ENCODE measurements at places on chromosomes 1 and 21. TPM values are rescaled to one million over a fixed set of nuclear protein-coding genes. Genes with fewer than 3 reads are reported as not detected.

OLIG2 gene
- not detected for total RNA-seq

CRP gene
- not detected for total RNA-seq

- no peak for DNase-seq
Observed at GRCh38 chr1:16478091-16478490, 36.0 kb downstream of the RNU1-1 start.

CHD5 gene
- 0.45 TPM for total RNA-seq

GRCh38 chr1:163875927-163876320 lies 554.2 kb downstream of the NUF2 start:
- DNase-seq = no peak

DNA sequence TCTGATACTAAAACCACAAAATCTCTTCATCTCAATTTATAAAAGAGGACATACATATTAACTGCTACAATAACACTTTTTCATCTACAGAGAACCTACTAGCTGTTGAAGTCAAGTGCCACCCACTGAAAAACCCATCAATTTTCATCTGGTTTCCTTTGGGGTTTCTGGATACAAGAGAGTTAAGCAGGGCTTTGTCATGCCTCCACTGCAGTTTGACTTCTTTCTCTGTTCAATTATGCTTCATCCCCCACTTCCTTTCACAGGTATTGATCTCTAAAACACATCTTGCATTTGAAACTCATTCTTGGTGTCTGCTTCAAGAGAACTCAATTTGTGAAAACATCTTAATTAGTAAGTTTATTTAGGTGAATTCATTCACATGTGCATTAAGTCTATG lies 60.5 kb upstream of the ANGPTL3 start:
- no peak for DNase-seq

Measured in stomach (tissue), 19 donors.